ENCODE measurements at places on chromosomes 4 and X. TPM values are rescaled to one million over a fixed set of nuclear protein-coding genes. Genes with fewer than 3 reads are reported as not detected.

Gene ANKRD17
- total RNA-seq = 80.9 TPM

Gene TCEAL8
- total RNA-seq = 102 TPM

Gene DNAAF6
- not detected for total RNA-seq

Gene SPOCK3
- 0.65 TPM for total RNA-seq

Gene SERPINA7
- not detected for total RNA-seq

Gene TMPRSS11D
- total RNA-seq = not detected

Gene DKK2
- not detected for total RNA-seq

Gene HSD17B10
- 38.8 TPM for total RNA-seq

Gene MAGEC2
- not detected for total RNA-seq

Gene PCDH19
- total RNA-seq = 0.07 TPM

Gene OFD1
- total RNA-seq = 11.4 TPM

Gene PAK3
- 4.6 TPM for total RNA-seq

Measured in smooth muscle cell of the pulmonary artery (primary cell).